ENCODE measurements at places on chromosomes 2 and 18. TPM values are rescaled to one million over a fixed set of nuclear protein-coding genes. Genes with fewer than 3 reads are reported as not detected.

DNA sequence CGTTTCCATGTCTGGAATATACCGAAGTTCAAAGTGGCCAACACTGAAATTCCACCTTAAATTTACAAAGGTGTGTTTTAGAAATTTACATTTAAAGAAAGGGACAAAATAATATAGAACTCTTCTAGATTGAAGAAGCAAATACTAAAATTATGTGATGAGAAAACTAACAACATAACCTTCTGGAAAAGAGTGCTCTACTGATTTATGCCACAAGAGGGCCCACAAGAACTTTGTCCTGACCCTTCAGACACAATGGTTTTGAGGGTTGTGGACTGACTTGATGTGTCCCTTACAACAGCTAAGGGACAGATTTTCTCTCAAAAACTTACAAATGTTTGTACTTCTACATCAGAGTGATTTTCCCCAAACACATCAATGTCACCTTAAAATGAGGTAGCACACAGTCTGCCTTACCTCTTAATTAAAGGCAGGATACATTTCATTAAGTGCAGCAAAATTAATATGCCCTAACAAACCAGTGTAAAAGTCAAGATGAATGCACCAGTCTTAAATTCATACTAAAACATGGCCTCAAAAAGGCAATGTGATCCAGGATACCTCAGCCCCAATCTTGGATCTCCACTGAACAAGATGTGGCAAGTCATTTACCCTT lies 36.2 kb downstream of the EIF2AK3 start:
- DNase-seq: no peak

GRCh38 chr2:88002359-88002707 lies 14.0 kb downstream of the RNU2-63P start:
- no peak for DNase-seq

DNA sequence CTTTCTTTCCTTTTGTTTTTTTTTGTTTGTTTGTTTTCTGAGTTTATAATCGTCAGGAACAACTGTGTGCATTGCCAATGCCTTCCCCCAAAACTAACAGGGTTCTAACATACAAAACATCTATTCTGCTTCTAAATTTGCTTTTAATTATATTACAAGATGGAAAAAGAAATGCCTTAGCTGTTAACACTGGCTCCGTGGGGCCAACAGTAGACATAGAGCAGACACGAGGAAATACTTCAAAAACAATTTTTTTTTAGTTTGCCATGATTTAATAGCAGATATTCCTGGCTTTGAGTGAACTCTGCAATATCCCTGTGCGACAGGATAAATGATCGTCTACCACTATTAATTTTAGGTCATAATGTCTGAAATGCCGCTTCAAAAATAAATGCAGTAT lies 153.3 kb upstream of the HNRNPA3 start:
- DNase-seq: no peak

DNA sequence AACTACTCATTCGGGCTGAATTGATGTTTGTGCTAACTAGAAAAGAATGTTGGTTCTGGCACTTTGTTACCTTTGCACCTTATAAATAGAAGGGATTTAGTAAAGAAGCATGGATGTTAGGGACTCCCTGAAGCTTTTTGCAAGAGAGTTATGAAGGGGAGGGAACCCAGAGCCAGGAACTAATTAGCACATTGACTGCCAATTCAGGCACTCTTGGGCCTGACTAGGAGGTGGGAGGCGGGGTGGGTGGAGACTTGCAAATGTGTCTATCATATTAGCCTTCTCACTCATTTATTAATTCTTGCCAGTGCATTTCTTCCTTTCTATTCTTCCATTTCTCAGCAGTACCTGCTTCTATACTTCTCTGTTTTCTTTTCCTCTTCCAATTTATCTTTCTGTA lies 1022.4 kb downstream of the TMEM182 start:
- DNase-seq: no peak

- DNase-seq: no peak
Observed at GRCh38 chr2:204763974-204764703, 218.9 kb downstream of the PARD3B start.

DNA sequence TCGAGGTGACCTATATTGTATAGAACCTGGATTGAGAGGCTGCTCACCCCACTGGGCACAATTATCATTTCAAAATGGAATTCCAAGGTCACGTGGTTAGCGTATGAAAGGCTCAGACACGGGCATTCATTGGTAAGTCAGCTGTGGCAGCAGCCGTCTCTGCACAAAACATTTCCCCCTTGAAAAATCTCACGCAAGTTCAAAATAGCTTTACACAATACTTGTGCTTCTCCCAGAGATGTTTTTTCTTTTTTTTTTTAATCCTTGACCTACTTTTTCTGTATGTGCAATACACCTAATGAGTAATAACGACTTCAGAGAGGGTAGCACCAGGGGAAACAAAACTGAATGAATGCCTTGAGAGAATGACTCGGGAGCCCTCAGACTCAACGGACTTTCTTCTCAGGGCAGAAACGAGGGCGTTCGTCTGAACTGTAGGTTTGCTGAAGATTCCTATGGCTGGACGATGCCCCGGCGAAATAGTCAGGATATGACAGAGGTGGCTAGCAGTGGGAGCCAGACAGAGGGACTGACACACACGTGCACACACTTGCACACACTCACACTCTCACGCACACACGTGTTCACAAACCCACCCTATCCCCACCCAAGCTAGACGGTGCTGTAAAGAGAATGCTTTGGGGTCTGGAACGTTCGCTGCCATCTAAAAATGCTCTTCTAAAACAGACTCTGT lies 77.8 kb downstream of the PDCL3 start:
- DNase-seq: no peak

DNA sequence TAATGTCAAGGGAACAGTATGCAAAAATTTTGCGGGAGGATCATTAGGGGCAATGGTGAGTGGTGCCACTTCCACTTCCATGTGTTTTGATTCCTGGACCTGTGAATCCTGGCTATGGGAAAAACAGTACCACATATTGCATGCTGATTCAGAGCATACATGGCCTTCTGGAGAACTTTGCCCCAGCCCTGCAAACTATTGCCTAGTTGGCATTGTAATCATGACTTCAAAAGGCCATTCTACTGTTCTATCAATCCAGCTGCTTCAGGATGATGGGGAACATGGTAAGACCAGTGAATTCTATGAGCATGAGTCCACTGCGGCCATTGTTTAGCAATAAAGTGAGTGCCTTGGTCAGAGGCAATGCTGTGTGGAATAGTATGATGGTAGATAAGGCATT lies 75.3 kb upstream of the ZC3H15 start:
- no peak for DNase-seq

POTEI gene
- not detected for polyA plus RNA-seq

CNGA3 gene
- not detected for polyA plus RNA-seq

ANKZF1 gene
- polyA plus RNA-seq: 101 TPM

FRZB gene
- 47.9 TPM for polyA plus RNA-seq

Measured in aorta (tissue), 5 donors.